ENCODE measurements at places on chromosomes 1 and 21.

DNA sequence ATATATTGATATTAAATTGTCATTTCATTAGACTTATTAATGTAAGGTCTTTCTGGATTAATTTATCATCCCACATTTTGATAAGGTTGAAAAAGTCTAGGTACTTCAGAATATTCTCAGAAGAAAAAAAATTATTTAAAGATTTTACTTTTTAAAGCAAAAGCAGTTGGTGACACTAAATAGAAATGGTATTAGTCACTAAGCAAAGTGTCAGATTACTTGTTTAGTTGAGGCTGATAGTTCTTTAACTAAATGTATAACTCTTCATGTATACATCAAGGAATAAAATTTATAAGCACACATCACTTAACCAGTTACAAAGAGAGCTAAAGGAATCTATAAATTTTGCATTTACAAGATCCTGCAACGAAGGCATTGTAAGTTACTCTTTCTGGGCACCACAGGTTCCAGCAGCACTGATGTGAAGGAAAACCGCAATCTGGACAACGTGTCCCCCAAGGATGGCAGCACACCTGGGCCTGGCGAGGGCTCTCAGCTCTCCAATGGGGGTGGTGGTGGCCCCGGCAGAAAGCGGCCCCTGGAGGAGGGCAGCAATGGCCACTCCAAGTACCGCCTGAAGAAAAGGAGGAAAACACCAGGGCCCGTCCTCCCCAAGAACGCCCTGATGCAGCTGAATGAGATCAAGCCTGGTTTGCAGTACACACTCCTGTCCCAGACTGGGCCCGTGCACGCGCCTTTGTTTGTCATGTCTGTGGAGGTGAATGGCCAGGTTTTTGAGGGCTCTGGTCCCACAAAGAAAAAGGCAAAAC, 101.1 kb downstream of the ADARB1 start:
- DNase-seq, result no peak

DNA sequence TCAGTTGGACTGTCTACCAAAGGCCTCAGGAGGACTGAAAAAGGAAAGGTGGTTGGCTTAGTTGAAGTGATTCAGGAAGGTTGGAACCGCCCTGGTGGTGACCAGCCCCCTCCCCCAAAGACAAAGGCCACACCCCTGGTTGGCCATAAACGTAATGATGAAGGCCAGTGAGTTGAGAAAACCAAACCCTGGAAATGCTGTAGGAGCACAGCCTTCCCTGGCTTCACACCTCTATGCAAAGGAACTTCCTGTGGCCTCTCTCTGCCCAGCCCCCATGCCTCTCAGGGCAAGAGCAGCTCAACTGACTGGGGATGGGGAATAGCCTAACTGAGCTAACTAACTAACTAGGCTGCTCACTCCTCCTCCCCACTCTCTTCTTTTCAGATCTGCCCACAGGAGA, 90.4 kb downstream of the NPHP4 start:
- no peak for DNase-seq

- no peak for DNase-seq
These were observed 107.3 kb downstream of the NMNAT2 start for GRCh38 chr1:183310753-183311479.

DNA sequence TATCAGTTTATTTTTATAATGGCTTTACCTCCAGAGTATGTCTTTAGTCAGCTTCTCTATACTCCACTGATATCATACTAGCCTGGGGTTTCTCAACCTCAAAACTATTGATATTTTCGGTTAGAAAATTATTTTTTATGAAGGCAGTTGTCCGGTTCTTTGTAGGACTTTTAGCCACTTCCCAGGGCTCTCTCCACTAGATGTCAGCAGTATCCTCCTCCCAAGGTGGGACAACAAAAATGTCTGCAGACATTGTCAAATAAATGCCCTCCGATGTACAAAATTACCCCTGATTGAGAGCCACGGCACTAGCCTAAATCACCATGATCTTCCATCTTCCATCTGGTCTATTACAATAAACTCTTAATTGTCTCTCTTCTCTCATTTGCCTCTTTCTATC, 4.1 kb upstream of the GRIK1 start:
- DNase-seq, result no peak
